ENCODE measurements at places on chromosomes 4 and X. TPM values are rescaled to one million over a fixed set of nuclear protein-coding genes. Genes with fewer than 3 reads are reported as not detected.

DNA sequence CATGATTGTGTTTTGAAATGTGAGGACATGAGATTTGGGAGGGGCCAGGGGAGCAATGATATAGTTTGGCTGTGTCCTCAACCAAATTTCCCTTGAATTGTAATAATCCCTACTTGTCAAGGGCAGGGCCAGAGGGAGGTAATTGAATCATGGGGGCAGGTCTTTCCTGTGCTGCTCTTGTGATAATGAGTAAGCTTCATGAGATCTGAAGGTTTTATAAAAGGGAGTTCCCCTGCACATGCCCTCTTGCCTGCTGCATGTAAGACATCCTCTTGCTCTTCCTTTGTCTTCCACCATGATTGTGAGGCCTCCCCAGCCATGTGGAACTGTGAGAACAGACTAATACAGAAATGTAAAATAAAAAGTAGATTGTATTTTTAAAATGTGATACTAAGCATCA is 1294.9 kb downstream of the ADGRL3 start:
- no peak for DNase-seq

DNA sequence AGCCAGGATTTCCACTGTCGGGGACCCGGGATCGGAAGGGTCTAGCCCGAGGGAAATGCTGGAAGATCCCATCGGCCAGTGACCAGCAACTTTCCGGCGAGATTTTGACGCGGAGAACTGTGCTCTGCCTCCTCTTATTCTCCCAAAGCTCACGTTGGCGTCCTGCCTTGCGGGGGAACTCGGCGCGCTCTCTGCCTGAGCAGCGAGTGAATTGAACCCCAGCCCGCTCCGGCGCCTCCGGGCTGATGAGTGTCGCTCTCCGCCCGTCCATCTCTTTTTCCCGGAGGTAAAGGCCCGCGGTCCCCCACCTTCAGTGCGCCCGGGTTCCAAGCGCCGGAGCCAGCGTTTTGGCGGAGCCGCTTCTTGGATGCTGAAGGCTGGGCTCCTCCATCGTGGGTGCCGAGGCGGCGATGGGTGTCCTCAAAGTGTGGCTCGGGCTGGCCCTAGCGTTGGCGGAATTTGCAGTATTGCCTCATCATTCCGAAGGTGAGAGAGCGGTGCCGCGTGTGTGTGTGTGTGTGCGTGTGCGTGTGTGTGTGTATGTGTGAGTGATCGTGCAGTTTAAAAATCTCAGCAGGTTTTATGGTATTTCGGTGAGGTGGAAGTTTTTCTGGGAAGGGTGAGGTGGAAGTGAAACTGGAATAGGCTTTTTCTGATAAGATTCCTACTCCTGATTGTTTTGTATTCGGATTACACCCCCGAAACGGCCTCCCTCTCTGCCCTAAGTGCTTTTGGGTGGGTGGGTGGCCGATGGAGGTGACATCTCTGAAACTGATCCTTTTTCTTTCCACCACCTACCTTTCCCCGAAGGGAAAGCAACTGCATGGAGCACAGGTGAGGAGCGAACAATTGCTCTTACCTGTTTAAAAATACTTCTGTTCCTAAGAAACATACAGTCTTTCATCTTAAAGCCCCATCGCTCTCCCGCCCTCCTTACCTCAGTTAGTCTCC is 752 bp downstream of the FRAS1 start:
- no peak for DNase-seq

DNA sequence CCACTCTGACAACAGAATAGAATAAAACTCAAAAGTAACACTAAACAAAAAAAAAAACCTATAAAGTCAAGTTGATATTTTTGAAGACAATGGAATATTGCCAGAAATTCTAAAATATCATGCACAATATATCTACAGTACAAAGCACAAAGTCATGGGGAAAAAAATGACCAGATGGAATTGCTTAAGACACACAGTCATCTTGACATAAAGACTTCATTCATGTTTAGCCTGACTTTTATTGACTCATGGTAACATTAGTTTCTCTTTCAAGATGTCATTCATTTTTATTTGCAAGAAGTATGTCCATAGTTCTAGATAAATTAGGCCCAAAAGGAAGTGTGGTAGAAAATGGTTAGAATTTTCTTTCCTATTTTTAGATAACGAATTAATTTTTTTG is 259.1 kb downstream of the CAMK2D start:
- DNase-seq, result no peak

- no peak for DNase-seq
These were observed 2.8 kb upstream of the SEL1L3 start for GRCh38 chr4:25865586-25865985.

- DNase-seq, result no peak
These were observed 59.6 kb downstream of the DRD5 start for GRCh38 chr4:9841072-9841471.

DNA sequence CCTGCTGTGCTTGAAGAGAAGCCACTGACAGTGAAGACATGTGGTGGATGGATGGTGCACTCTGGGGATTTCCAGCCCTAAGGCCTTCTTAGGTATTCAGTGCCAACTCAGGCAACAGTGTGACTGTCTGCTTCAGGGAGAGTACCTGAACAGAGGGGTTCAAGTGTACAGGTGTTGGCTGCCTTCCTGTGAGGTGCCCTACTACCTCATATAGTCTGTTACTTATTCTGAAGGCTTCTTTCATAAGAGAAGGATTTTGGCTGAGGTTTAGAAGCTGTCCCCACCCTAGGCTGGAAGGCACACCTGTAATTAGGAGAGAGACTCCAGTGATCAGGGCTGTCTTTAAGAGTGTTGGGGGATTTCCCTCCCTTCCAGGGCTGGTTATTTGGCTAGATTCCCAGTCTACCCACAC is 1.8 kb downstream of the FTHL17 start:
- DNase-seq, result no peak

DNA sequence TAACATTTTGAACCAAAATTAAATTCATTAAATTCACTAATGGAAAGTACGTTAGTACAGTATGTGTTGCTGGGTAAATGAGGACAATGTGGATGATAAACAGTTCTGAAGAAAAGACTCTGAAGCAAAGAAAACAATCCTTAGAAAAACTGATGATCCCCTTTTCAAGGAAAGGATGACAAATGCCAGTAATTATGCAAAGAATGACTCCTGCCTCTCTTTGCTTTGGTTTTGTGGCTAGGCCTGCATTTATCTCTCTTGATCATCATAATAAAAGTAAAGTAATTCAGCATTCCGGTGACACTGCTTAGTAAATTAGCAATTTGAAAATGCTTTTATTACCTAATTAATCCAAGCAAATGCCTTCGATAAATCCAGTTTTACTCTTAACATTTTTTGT is 652.2 kb upstream of the DIPK2B start:
- DNase-seq, result no peak

- no peak for DNase-seq
These were observed 24.7 kb upstream of the PBDC1 start for GRCh38 chrX:76148041-76148665.

CPE gene
- total RNA-seq, result not detected

BEX4 gene
- total RNA-seq, result 11.5 TPM

KIF4A gene
- 38.0 TPM for total RNA-seq

SPANXA2 gene
- not detected for total RNA-seq

DNA sequence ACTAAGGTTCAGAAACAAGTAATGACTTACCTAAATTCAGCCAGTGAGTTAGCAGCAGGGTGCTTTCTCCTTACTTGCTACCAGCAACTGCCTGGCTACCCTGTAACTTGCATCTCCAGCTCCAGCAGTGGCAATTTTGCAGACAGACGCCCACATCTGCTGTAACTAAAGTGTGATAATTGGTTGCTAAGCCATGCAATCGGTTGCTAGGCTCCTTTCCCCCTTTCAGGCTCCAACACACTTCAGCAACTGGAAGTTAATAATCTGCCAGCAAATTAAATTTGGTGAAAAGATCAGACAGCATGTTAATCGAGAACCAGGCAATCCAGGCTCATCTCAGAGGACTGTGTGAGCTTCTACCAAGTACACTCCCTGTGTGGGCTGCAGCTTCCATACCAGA is 24.2 kb upstream of the ARHGEF9 start:
- DNase-seq, result no peak

DNA sequence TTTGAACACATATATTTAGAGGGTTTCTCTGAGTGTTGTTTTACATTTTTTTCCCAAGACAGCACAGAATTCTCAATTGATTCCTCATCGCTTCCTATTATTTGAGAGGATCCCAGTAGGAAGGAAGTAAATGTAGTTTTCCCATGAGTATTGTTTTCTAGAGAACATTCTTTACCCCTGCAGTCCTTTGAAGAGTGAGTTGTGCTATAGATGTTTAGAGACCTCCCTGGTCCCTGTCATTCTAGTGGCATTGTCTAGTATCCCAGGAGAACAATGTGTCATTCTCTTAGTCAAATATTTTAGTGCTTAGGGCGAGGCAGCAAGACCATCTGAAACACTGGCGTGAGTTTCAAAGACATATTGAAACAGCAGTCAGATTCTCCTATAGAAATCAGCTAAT is 32.5 kb downstream of the SORBS2 start:
- no peak for DNase-seq

DNA sequence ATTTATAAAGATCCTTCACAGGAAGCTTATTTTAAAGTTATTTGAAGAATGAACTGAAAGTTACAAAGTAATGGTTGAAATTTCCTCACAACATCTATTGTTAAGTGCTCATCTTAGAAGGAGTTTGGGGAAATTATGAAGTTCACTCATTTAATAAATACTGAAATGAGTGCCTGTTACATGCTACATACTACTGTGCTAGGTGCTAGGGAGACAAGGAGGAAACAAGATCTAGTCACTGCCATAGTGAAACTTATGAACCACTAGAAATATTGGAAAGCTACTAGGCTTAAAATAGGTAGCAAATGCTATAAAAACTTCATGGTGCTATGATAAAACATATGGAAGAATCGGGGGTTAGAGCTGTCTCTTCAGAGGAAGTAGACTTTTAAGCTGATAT is 97.1 kb downstream of the JADE1 start:
- DNase-seq, result no peak

DNA sequence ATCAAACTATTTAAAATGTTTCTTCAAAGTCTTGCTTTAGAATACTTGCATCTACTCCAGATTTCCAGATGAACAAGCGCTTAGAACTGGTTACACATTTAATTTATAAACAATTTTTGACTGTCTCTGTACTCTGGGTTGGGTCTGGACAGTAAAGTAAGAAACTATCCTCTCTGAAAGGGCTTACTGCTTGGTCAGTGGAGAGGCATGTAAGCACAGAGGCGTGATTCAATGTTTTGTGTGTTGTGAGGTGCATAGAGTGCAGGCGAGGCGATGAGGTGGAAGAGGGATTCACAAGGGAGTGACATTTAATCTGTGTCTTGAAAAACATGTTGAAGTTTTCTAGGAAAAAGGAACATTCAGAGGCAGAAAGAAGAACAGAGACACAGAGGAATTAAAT is 231.4 kb downstream of the VEGFC start:
- no peak for DNase-seq

GRCh38 chr4:101309925-101310324 is 37.4 kb downstream of the PPP3CA start:
- no peak for DNase-seq

RADX gene
- total RNA-seq, result 12.1 TPM

DNA sequence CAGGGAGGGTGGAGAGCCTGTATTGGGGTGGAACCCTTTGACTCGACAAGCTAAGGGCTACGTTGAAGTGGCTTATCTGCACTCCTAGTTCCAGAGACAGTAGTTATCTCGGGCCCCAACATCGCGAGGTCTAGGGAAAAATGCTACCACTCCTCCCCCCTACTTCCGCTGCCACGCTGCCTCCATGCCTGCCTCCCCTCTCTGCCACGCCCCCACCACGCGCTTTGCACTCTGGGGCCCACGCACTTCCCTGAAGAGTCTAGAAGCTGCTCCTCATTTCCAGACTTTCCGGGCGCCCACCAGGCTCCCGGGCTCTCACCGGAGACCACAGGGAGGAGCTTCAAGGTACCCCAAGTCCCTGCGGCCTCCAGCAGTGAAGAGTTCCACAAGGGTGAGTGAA is at the start of gene PASD1:
TSS of gene PASD1 (plus strand) at position 227 of the 400 bp plus-strand sequence. CDS start 37,879 bp downstream, outside the sequence.
- DNase-seq, result no peak

- DNase-seq, result no peak
These were observed 43.8 kb downstream of the RGS12 start for GRCh38 chr4:3336382-3337356.

GNRHR gene
- not detected for total RNA-seq

GRCh38 chr4:73847526-73848182 is 5.4 kb upstream of the PF4V1 start:
- DNase-seq, result no peak

DNA sequence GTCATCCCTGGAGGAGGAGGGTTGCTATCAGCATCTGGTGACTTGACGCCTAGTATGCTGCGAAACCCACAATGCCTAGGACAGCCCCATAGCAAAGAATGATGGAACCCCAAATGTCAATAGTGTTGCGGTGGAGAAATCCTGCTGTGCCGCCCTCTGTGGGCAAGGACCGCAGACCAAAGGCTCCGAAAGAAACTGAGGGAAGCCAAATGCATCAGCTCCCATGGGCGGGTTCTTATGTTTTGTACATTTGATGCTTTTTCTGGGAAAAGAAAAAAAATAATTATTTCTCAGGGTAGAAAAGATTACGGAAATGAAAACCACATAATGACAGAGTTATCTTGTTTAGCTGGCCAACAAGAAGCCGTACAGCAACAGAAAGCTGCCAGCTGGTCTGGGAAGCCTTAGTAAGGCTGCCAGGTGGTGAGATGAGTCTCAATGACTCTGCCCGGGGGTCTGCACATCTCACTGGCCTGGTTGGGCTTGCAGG is 95.0 kb upstream of the TBL1X start:
- DNase-seq, result no peak

DNA sequence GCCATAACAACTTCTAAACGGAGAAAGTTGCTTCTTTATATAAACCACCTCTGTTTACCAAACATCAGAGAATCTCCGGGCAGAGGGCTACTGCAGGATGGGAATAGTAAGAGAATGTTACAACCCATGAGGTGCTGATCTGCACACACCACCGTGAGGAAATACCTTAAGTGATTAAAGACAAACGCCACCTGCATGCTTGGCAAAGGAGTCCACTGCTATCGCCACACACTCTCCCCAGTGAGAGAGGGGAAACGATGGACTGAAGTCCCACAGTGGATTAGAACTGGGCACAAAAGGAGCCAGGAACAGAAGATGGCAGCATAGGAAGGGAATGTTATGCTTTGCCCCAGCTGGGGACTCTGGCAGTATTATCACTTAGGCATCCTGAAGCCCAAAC is 15.6 kb downstream of the MAML3 start:
- no peak for DNase-seq

TEC gene
- 8.3 TPM for total RNA-seq

GRCh38 chr4:185749858-185750257 is 62.1 kb downstream of the SORBS2 start:
- DNase-seq, result no peak

PAGE2 gene
- total RNA-seq, result 0.73 TPM

All from activated naive CD4-positive, alpha-beta T cell treated with anti-CD3 and anti-CD28 coated beads, Interleukin-2, amount 50 U/mL, for 72 hours (primary cell).